ENCODE measurements at places on chromosomes 13 and 19.

DNA sequence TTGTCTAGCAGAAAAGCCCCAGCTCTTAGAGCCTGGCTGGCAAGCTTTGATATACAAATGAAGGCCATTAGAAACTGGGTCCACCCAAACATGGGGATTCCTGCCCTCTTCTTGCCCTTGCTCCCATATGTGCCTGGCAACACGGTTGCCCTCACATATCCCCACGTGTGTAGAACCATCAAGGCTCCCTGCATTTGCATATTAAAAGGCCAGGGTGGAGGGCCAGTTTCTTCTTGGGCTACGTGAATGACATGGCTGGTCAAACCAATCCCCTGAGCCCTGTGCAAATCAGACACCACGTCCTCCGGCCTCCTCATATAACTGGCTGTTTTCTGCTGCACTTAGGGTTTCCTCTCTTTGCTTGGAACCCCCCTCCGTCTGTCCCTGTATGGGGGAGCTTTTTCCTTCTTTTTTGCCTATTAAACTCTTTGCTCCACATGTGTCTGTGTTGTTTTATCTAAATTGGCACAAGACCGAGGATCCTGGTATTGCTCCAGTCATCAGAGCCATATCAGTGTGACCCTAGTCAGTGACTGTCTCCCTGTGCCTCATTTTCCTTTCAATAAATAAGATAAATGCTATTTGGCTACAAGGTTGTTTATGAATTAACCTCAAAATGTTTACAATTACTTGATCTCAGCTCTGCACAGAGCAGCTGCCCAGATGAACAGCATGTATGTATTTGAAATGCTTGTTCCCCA is 30.3 kb upstream of the CEACAM1 start:
- H3K27me3 ChIP-seq: peaks cover 22% of the 10 kb centered on the region
- no peaks in the 10 kb centered on the region for H3K36me3 ChIP-seq
- H3K4me3 ChIP-seq: no peak overlapping the region
- peaks cover 6% of the 10 kb centered on the region for H3K4me1 ChIP-seq
- H3K27ac ChIP-seq: no peak overlapping the region

- H3K36me3 ChIP-seq: no peaks in the 10 kb centered on the region
- peak; percentile 86 for DNase-seq
- H3K4me3 ChIP-seq: no peak overlapping the region
Observed at GRCh38 chr19:10864538-10864899, 6.8 kb upstream of the CARM1 start.

DNA sequence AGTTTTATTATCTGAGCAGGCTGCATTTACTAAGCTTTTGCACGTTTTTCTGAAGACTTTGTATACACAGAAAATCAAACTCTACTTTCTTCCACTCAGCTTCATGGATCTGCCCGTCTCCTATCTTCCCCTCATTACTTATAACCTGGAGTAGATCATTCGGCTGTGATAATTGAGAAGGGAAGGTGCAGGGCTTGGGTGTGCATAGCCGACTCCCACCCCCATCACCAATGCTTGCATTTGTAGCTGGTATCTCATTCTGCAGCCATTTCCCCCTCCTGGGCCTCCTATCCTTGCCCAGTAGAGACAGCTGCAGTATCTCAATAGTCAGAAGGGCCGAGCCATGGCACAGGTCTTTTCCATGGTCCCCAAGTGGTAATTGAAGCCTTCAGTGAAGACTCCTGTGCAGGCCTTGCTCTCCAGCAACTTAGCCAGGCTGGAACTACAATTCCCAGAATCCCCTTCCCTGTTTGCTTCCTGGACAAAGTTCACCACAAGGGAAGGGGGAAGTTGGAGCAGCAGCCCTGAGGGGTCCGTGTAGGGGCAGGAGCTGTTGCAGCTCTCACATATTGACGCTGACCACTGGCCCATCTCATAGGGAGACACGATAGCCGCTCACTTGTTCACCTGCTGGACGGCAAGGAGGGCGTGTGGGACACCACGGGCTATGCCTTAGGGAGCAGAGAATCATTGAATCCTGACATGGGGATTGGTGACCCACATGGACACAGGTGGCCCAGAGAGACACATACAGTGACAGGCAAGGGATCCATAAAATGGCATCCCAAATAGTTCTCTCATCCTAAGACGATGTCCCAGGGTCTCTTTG is 2.1 kb upstream of the SIGLEC8 start:
- H3K27ac ChIP-seq: peak overlapping the region; percentile 35
- peaks cover 13% of the 10 kb centered on the region for H3K4me1 ChIP-seq
- no peak for DNase-seq
- no peak overlapping the region for H3K4me3 ChIP-seq

DNA sequence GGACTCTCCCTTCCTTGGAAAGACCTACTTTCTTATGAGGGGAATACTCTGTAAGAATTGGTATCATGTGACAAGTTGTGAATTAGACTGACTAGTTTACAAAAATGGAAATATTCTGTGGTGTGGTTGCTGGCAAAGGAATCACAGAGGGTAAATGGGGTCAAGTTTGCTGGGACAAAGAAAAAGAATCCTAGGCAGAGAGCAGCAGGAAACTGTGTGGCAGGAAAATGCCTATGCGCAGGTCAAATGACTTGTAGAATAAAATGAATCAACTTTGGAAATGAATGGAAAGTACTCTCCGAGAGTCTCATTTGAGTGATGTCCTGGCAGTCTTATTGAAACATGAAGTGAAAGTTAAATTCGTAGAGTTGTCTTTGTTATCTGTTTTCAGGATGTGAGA is 1250.7 kb downstream of the UQCRFS1 start:
- peaks cover 10% of the 10 kb centered on the region for H3K27me3 ChIP-seq
- H3K4me3 ChIP-seq: no peak overlapping the region
- no peaks in the 10 kb centered on the region for H3K36me3 ChIP-seq
- no peak for DNase-seq

GRCh38 chr13:100753376-100753775 is 78.8 kb upstream of the TMTC4 start:
- no peak overlapping the region for H3K4me3 ChIP-seq
- H3K4me1 ChIP-seq: no peaks in the 10 kb centered on the region
- no peak for DNase-seq
- H3K27me3 ChIP-seq: peaks cover 7% of the 10 kb centered on the region

DNA sequence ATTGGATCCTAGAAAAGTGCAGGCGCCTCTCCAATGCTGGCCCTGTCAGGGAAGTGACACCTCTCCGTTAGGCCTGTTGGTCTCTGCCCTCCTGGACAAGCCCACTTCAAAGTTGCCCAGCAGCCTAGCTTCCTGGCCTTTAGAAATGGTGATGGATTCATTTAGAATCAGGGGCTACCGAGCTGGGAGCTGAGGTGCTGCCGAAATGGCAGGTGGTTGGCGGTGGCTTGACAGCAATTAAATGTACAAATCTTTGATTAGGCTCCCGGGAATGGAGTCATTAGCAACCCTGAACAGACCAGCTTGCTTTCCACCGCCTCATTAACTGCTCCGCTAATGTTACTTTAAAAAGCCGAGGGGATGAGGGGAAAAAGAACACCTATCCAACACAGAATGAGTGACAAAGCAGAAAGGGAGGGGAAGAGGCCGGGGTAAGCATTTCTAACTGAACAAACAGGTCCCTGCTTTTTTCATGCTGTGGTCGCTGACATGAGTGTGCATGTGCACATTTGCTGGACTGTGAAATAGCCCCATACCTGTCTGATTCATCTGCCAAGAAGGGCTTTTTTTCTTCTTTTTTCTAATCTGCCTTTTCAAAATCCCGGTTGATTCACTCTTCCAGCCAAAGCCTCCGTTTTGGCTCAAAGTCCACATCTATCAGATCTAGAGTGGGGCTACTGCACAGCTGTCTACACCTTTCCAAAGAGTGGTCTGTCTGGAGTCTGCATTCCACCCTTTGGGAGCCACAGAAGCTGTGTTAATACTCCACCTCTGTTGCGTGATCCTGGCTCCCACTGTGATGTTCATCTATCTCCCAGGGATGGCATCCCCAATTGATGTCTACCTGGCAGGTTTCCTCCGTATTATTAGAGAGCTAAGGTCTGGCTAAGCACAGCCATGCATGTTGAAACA is 431.9 kb downstream of the COG6 start:
- DNase-seq: no peak
- H3K27me3 ChIP-seq: peaks cover 5% of the 10 kb centered on the region
- H3K4me3 ChIP-seq: no peak overlapping the region
- no peak overlapping the region for H3K27ac ChIP-seq
- no peaks in the 10 kb centered on the region for H3K36me3 ChIP-seq
- H3K4me1 ChIP-seq: no peaks in the 10 kb centered on the region

GRCh38 chr13:19991531-19991930 is 33.0 kb downstream of the ZMYM2 start:
- no peaks in the 10 kb centered on the region for H3K27me3 ChIP-seq
- peaks cover 14% of the 10 kb centered on the region for H3K36me3 ChIP-seq
- H3K4me3 ChIP-seq: no peak overlapping the region
- H3K27ac ChIP-seq: no peak overlapping the region

Measured in natural killer cell treated with Interleukin-12 subunit alpha and Interleukin-12 subunit beta and Interleukin-15 and Interleukin-18, amount 100 ng/mL, for 72 hours (primary cell).